ENCODE measurements at places on chromosomes 1 and 21.

DNA sequence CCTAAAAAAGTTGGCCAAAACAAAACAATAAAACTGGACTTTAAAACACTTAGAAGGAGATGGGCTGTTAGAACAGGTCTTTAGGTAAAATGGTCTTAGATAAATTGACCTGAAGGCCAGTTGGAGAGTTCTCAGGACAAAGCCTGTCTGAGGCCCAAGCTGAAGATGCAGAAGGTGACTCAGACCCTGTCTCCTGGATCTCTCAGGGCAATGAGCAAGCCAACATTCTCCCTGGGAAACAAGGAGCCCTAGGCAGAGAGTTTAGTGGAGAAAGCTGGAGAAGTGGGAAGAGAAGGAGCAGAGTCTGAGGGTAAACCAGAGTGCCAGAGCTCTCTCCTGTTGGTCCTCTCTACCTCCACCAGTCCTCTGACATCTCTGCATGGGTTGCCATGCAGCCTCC is 70.1 kb downstream of the FCRL5 start:
- DNase-seq: no peak

GRCh38 chr21:44666401-44667320 is at the start of gene KRTAP12-2:
Gene KRTAP12-2 (minus strand): TSS chr21:44666927. CDS start chr21:44666886, 41 bp downstream.
- DNase-seq: no peak

DNA sequence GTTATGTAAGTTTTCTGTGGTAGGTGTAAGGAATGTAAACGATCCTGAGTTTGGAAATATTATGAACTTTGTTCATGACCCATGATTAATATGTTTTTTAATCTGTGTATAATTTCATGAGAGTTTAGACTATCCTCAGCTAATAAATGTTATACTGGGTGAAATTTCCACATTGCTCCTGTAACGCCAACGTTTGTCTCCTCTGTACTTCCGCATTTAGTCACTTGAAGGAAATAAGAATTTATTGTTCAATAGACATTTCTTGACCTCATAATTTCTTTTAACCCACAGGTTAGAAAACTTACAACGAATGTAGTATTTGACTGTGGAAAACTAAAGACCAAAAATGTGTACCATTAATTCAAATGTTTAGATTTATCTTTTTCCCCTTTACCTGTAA is 876 bp downstream of the KCNJ15 start:
- no peak for DNase-seq

- no peak for DNase-seq
Observed at GRCh38 chr1:111480674-111481073, 6.9 kb downstream of the C1orf162 start.

GRCh38 chr1:243508303-243508713 is 252.5 kb downstream of the SDCCAG8 start:
- DNase-seq: no peak

GRCh38 chr1:180842491-180843275 is 70.0 kb upstream of the KIAA1614 start:
- DNase-seq: no peak

GRCh38 chr1:174001573-174001972 is 20.6 kb downstream of the RC3H1 start:
- DNase-seq: no peak

- DNase-seq: no peak
Observed at GRCh38 chr1:20936621-20937020, 149.5 kb upstream of the HP1BP3 start.

DNA sequence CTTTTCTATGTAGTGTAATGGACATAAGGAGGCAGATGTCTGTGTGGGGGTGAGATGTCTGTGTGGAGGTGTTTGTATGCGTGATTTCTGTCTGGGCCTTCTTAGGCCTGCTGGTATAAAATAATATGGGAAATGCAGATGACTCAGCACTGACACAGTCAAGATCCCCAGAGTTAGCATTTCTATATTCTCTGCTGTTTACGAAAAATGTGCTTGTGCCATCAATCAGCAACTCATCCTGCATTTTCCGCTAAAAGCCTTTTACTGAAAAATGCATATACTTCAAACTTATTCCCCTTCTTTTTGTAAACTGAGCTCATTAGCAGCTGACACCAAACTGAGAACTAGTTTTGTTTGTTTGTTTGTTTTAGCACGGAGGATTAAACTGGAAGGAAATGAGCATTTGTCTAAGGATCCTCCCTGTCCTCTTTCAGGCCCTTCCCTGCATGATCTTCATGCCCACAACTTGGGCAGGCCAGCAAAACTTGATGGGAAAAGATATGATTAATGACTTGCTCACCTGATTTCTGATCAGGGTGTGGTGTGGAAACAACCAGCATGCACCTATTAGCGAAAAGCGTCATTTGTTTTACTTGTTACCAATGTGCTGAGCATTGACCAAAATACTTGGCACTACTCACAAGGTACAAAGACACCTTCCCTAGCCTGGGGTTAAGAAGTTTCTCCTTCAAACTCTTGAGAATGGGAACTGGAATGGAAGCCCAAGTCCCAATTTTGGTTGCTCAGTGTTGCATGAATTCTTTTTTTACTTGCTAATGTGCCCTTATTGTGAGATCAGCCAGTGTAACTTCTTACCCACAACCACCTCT is 77.4 kb downstream of the NDUFS5 start:
- DNase-seq: no peak
